ENCODE measurements at places on chromosomes 4 and X.
A peak's percentile ranks its signal among the peaks of the same experiment; 100 is the strongest.

GRCh38 chr4:142121448-142122350 is 485.3 kb downstream of the IL15 start:
- H3K4me1 ChIP-seq, result no peaks in the 10 kb centered on the region
- H3K27me3 ChIP-seq, result no peaks in the 10 kb centered on the region
- H3K36me3 ChIP-seq, result no peaks in the 10 kb centered on the region
- no peak overlapping the region for H3K4me3 ChIP-seq
- no peak overlapping the region for H3K27ac ChIP-seq

DNA sequence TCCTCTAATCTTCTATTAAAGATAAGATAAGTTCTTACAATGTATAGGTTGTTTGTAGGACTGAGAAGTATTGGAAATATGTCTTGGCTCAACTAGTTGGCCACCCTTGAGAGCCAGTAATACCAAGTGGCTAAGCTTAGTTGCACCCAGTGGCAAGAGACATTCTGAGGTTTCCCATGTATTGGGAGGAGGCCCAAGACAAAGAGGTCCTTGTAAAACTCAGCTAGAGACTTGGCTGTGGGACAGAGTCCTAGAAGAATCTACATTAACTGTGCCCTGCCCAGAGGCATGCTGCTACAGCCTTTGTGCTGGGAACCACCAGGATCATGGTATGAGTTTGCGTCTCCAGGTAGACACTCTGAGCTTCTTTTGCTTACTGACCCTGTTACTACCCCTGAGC is 41.9 kb upstream of the SLC4A4 start:
- DNase-seq, result no peak
- no peak overlapping the region for H3K27ac ChIP-seq
- no peak overlapping the region for H3K4me3 ChIP-seq
- no peaks in the 10 kb centered on the region for H3K36me3 ChIP-seq
- H3K27me3 ChIP-seq, result no peaks in the 10 kb centered on the region

- DNase-seq, result no peak
- H3K36me3 ChIP-seq, result no peaks in the 10 kb centered on the region
- no peaks in the 10 kb centered on the region for H3K27me3 ChIP-seq
- H3K4me1 ChIP-seq, result peaks cover 14% of the 10 kb centered on the region
These were observed 34.5 kb downstream of the RNF175 start for GRCh38 chr4:153725136-153725830.

DNA sequence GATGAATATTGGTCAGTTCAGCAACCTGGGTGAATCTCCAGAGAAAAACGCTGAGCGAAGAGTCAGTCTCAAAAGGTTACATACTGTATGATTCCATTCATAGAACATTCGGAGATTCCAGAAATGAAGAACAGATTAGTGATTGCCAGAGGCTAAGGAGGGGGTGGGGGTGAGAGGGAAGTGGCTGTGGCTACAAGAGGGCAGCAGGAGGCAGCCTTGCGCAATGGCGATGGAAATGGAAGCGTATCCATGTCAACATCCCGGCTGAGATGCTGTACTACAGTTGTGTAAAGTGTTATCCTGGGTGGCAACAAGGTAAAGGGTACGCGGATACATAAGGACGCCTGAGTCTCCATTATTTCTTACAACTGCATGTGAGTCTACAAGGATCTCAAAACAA is 18.0 kb downstream of the LYAR start:
- peaks cover 10% of the 10 kb centered on the region for H3K36me3 ChIP-seq
- H3K27ac ChIP-seq, result no peak overlapping the region
- no peak for DNase-seq

DNA sequence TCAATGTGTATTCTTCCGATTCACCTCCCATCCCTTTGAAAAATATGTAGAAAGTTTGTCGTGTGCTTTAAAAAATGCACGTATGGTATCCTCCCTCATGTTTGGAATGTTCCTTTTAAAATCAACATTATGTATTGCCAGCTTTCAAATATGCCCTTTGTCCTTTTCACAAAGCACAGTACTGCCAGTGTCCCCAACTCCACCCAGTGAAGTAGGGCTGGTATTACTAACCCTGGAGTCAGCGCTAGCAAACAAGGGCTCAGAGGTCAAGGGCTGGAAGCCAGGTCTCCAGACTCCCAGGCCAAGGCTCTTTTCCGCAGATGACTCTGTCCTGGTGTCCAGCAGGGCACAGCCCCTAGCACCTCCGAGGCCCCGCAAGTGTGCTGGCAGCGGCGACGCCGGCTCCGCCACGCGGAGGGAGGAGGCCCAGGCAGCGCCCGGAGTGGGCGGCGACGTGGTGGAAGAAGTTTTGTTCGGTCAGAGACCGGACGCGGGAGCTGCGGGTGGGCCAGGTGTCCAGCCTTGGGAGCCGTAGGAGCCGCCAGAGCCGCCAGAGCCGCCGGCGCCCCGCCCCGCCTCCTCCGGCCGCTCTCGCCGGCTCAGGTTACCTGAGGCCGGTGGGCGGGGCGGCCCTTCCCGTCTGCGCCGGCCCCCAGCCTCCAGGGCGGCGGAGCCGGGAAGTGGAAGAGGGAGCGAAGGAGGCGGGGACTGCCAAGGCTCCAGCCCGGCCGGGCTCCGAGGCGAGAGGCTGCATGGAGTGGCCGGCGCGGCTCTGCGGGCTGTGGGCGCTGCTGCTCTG is at the start of gene IL13RA1:
Gene IL13RA1, plus strand, starts transcription at position 720 of the 799 bp plus-strand sequence. Its CDS starts 33 bp downstream, at position 753.
- peaks cover 8% of the 10 kb centered on the region for H3K4me1 ChIP-seq
- no peak within 1 kb of the TSS for H3K27ac ChIP-seq
- peak; percentile 55 for DNase-seq

DNA sequence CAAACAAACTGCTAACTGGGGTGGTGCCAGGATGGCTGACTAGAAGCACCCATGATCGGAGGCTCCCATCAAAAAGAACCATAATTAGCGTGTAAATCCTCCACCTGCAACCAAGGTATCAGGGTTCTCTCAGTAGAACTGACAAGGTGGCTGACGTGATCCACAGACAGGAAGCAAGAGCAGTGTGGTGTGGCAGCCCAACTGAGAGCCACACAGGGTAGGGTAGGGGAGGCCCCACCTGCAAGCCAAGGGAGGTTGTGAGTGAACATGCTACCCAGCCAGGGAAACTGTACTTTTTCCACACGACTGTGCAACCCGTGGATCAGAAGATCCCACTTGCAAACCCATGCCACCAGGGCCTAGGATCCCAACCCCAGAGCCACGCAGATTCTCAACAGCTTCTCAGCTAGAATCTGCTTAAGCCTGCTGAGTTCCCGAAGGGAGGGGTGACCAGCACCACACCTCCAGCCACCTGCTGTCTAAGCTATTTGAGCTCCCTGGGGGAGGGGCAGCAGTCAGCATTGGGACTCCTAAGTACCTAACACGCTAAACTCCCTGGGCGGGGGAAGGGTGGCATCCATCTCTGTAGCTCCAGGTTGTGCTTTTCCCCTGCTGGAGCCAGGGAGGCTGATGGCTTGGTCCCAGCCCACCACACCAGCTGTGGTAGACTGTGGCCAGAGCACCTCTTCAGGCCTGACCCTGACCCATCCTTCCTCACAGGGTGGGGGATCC is 425.1 kb downstream of the GPM6A start:
- no peak for DNase-seq
- H3K4me1 ChIP-seq, result no peaks in the 10 kb centered on the region
- no peaks in the 10 kb centered on the region for H3K27me3 ChIP-seq
- H3K36me3 ChIP-seq, result no peaks in the 10 kb centered on the region

DNA sequence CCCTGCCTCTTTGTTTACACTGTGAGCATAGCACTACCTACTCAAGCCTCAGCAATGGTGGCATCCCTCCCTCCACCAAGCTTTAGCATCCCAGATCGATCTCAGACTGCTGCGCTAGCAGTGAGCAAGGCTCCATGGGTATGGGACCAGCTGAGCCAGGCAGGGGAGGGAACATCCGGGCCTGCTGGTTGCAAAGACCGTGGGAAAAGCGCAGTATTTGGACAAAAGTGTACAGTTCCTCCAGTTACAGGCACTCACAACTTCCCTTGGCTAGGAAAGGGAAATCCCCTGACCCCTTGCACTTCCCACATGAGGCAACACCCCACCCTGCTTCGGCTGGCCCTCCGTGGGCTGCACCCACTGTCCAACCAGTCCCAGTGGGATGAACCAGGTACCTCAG is 26.5 kb downstream of the EGF start:
- H3K27me3 ChIP-seq, result no peaks in the 10 kb centered on the region
- H3K27ac ChIP-seq, result no peak overlapping the region
- no peak for DNase-seq
- H3K36me3 ChIP-seq, result no peaks in the 10 kb centered on the region
- no peaks in the 10 kb centered on the region for H3K4me1 ChIP-seq

GRCh38 chrX:9644335-9644734 is 121.3 kb downstream of the GPR143 start:
- H3K27ac ChIP-seq, result no peak overlapping the region
- no peaks in the 10 kb centered on the region for H3K27me3 ChIP-seq
- H3K4me3 ChIP-seq, result no peak overlapping the region
- no peaks in the 10 kb centered on the region for H3K4me1 ChIP-seq

DNA sequence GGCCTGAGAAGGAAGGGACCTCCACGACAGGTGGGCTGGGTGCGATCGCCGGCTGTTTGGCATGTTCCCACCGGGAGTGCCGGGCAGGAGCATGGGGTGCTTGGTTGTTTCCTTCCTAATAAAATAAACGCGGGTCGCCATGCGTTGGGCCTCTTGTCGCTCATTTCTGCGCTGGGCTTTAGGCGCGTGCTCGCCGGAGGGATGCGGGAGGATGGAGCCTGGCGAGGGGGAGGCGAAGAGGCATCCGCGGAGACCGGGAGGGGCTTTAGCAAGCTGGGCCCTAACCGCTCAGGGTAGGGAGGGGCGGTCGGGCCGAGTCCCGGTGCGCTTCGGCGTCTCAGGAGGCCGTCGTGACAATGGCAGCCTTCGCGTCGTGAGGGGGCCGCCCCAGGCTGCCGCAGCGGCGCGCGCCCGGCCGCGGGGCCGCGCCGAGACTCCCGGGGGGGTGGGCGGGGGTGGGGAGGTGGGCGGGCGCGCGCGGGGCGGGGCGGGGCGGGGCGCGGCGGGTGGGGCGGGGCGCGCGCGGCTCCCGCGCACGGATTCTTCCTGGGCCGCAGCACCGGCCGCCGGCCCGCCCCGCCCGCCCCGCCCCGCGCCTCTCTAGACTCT is 476 bp upstream of the GDI1 start:
- H3K27me3 ChIP-seq, result no peaks in the 10 kb centered on the region
- no peaks in the 10 kb centered on the region for H3K36me3 ChIP-seq
- H3K4me3 ChIP-seq, result peak overlapping the region; percentile 73
- DNase-seq, result peak; percentile 21
- H3K27ac ChIP-seq, result no peak overlapping the region

DNA sequence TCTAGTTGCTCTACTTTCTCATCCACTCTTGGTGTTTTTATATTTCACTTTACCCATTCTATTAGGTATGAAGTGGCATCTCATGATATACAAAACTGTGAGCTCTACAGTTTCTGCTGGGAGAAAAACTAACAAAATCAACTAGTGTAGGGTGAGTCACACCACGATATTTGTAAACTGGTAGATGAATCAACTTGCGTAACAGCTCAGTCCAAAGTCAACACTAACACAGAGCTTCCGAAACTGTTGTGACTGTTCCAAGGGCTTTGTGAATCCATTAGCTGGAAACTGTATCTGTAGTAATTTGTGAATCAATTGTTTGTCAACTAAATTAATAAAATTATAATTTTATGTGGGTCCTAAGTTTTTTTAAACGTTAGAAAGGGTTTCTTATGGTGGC is 119.8 kb upstream of the TSPAN5 start:
- no peaks in the 10 kb centered on the region for H3K27me3 ChIP-seq
- no peaks in the 10 kb centered on the region for H3K36me3 ChIP-seq
- H3K4me3 ChIP-seq, result no peak overlapping the region

DNA sequence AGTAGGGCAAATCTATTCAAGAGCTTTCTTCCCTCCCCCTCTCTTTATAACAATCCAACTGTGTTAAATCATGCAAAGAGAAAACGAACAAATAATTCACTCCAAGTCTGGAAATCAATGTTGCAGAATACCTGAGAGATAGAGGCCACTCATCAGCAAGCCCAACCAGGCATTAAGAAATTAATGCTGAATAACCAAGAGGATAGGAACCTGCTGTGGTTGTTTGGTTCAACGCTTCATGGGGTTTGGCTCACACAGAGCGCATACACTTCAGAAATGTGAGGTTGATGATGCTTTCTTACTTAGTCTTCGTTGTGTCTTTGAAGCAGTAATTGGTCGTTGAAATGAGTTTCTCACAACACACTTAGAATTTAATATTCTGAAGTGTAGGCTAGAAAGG is 1540.0 kb upstream of the PABPC4L start:
- no peaks in the 10 kb centered on the region for H3K36me3 ChIP-seq
- H3K27me3 ChIP-seq, result no peaks in the 10 kb centered on the region
- H3K27ac ChIP-seq, result no peak overlapping the region
- DNase-seq, result no peak
- H3K4me3 ChIP-seq, result no peak overlapping the region

GRCh38 chr4:123819362-123820035 is 422.9 kb downstream of the SPRY1 start:
- H3K36me3 ChIP-seq, result no peaks in the 10 kb centered on the region
- H3K4me1 ChIP-seq, result no peaks in the 10 kb centered on the region
- DNase-seq, result no peak
- no peak overlapping the region for H3K27ac ChIP-seq

- H3K27me3 ChIP-seq, result no peaks in the 10 kb centered on the region
- no peaks in the 10 kb centered on the region for H3K36me3 ChIP-seq
- no peaks in the 10 kb centered on the region for H3K4me1 ChIP-seq
- DNase-seq, result no peak
These were observed 57.7 kb downstream of the C4orf33 start for GRCh38 chr4:129153700-129154099.

GRCh38 chr4:113825272-113825671 is 63.7 kb upstream of the CAMK2D start:
- H3K27me3 ChIP-seq, result no peaks in the 10 kb centered on the region
- no peak overlapping the region for H3K4me3 ChIP-seq
- H3K27ac ChIP-seq, result peak overlapping the region; percentile 37
- peak; percentile 74 for DNase-seq
- H3K4me1 ChIP-seq, result peaks cover 42% of the 10 kb centered on the region

DNA sequence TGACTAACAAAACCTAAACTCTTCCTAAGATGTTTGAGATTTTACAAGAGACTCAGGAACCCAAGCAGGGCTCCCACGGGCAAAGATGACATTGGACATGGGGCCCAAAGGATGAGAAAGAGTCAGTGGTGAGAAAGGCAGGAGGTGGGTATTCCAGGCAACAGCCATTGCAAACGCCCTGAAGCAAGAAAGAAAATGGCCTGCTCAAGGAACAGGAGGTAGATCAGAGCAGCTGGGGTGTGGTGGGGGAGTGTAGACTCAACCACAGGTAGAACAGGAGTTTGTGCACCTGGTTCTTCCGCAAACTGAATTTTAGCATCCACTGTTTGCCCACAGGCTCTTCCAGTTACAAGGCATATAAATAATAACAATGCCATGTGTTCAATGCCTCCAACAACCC is 3.3 kb downstream of the PPP2R2C start:
- H3K36me3 ChIP-seq, result no peaks in the 10 kb centered on the region
- DNase-seq, result no peak
- no peak overlapping the region for H3K27ac ChIP-seq
- no peak overlapping the region for H3K4me3 ChIP-seq

GRCh38 chr4:19286924-19287323 is 964.8 kb upstream of the SLIT2 start:
- no peaks in the 10 kb centered on the region for H3K36me3 ChIP-seq
- no peak overlapping the region for H3K27ac ChIP-seq
- no peak for DNase-seq
